ENCODE measurements at places on chromosomes 12 and 14.

DNA sequence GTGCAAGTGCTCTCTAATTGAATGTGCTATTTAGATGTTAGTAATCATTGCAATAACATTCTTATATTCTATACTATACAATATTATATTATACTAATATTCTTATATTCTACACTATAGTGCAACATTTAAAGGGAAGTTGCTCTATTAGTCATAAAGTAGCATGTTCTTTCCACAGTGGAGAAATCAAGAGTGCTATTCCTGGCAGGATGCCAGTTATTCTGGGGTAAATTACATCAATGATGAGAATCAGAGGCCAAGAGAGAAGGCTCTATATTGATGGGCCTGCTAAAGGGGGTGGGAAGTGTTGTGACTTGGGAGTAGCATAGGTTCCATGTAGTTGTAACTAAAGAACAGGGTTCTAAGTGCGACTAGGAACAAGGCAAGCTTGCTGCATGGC is 121.5 kb downstream of the SLC15A5 start:
- no peak for DNase-seq

GRCh38 chr12:131130311-131130911 is 176.7 kb downstream of the ADGRD1 start:
- DNase-seq, result no peak

DNA sequence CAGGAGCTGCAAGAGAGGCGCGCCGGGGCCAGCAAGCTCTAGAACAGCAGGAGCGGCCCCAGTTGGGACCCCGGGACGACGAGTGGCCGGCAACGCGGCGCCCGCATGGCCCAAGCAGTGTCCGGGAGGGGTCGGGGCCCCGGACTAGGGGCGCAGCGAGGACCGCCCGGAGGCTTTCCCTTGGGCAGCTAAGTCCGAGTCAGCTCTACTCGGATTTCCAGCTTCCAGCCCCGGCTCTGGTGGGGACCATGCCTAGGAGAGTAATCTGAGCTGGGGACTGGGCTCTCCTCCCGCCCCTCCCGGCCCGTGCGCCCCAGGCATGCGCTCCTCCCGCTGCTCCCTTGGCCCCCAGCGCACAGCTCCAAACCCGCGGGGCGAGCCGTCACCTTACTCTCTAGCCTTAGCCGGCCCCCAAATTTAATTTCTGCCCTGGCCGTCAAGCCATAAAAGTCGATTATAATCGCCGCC is 41.6 kb upstream of the CAPRIN2 start:
- peak; percentile 58 for DNase-seq

DNA sequence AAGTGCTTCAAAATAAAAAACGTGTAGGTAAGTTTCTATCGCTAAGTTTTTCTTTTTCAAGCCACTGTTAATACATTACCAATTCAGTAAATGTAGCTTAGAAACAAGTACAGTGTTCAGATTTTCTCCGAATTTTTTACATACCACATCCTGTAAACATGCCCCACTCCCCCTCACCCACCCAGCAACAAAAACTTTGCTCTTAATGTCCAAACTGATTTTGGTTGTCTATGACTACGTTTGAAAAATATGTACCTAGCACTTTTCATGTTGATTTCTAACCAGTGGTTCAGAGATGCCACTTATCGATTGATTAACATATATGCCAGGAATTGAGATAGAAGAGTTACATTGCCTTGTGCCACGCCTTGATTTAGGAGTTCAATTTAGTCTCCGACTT is 663 bp upstream of the LIN7A start:
- DNase-seq, result no peak

- DNase-seq, result no peak
These were observed 23.2 kb upstream of the PARP11 start for GRCh38 chr12:3896356-3896755.

DNA sequence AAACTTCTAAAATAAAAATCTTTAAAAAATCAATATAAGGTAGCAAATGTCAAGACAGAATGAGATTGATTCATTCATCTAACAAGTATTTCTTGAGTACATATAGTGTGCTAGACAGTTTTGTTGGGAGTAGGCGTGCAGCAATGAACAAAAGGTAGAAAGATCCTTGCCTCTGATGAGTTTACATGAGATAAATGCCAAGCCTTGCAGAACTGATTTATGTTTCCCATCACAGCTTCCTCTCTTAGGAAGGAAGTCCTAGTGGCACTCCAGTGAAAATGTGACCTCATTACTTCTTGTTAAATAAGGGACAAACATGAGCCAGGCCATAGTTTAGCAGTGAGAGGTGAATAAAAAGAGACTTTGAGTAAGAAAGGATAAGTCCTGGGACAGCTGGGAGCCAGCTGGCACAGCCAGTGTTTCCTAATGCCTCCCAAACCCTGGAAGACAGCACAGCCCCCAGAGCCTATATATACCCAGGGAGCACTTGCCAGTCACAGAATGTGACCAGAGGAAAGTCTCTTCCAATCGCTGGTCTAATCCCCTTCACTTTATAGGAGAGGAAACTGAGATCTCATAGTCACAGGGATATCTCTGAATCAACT is 4.7 kb upstream of the COCH start:
- no peak for DNase-seq

Measured in PC-3 (cell line).